Hair follicle dermal papilla cell (primary cell): ENCODE measurements at places on chromosomes 4 and X. TPM values are rescaled to one million over a fixed set of nuclear protein-coding genes. Genes with fewer than 3 reads are reported as not detected.

The ZNF674 gene
- total RNA-seq: 7.3 TPM in 2 replicates

The ASB12 gene
- 0.16 TPM in 1 of 2 replicates, not detected in the other for total RNA-seq

The TMPRSS11A gene
- not detected in 2 replicates for total RNA-seq

The ADRA2C gene
- 0.49 TPM in 2 replicates for total RNA-seq

The SSX1 gene
- total RNA-seq: not detected in 2 replicates

The HTRA3 gene
- 4.6 and 8.1 TPM in 2 replicates for total RNA-seq

The FGFR3 gene
- 0.12 and 0.32 TPM in 2 replicates for total RNA-seq

The CLNK gene
- total RNA-seq: not detected in 2 replicates

The PORCN gene
- 9.7 and 10.9 TPM in 2 replicates for total RNA-seq

The TCEAL5 gene
- total RNA-seq: not detected in 2 replicates

The ART3 gene
- total RNA-seq: not detected in 2 replicates

The HTN1 gene
- not detected in 2 replicates for total RNA-seq

The SAGE1 gene
- not detected in 2 replicates for total RNA-seq
